Mesenteric fat pad (tissue), 1 donor: ENCODE measurements at places on chromosomes 4 and X. TPM values are rescaled to one million over a fixed set of nuclear protein-coding genes. Genes with fewer than 3 reads are reported as not detected.

Gene WWC2
- total RNA-seq: 37.6 TPM

Gene GPR82
- 0.42 TPM for total RNA-seq

Gene DTHD1
- 0.39 TPM for total RNA-seq

Gene CCDC158
- 0.45 TPM for total RNA-seq

Gene JCHAIN
- total RNA-seq: 9.4 TPM

DNA sequence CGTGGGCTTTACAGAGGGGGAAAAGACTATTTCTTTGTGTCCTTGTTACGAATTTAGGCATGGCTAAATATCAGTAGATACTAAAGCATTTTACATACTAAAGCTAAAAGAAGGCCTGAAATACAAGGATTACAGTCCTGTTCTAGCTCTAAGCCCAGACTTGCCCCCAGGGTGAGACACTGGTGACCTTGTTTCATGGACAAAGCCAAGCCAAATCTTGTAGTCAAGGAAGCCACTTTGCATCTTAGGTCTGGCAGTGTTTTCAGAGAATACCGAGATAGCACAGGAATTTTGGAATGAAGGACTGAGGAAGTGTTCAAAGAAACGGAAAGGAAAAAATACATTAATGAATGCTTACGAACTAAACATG lies 733 bp upstream of the G3BP2 start:
- no peak for DNase-seq

DNA sequence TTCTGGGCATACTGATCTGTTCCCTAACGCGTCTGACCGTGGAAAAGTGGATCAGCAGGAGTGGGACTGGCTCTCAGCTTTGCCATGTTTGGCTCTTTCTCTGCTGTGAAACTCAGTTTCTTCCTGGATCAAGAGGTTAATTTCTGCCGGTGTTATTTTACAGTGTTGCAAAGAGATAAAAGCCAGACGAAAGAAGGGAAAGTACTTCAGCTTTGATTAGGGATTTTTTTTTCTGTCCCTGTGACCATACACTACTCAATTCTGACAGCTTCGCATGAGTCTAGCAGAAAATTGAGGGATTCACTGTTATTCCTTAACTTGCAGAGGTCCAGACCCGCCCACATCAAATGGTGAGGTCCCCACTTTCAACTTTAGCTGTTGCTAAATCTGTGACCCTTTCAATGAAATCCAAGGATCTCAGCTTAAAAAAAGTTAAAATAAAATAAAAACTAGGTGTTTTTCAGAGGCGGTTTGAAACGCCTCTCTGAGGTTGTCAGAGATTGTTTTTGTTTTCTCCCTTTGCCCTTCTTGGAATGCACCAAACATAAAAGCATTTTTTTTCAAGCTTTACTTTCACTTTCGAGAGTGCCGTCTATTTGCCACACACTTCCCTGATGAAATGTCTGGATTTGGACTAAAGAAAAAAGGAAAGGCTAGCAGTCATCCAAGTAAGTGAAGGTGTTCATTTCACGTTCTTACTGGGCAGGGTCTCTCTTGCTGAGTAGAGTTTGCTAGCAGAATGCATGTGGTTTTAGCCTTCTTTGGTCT lies at the start of gene TLR3:
TLR3 (plus strand) TSS at position 576 of the 768 bp plus-strand sequence. CDS start 7,464 bp downstream, outside the sequence.
- DNase-seq: no peak

Gene ARX
- not detected for total RNA-seq

Gene HSFX3
- total RNA-seq: not detected

DNA sequence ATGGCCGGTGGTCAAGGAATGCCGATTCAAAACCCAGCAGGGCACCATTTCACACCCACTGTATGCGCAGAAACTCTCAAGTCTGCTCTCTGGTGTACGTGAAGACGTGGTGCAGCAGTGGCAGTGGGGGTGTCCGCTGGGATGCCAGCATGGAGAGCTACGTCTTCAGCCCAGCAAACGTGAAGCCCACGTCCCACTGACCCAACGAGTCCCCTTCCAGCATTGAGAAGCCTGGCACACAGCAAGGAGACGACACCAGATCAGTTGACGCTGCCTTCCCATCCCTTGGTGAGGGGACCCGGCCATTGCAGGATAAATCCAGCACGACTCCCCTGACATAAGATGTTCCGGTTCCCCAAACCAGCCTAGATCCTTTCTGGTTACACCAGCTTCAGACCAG lies 2.2 kb upstream of the PLXNB3 start:
- DNase-seq: no peak

- DNase-seq: no peak
Observed at GRCh38 chr4:47686294-47686872, 151.5 kb downstream of the CORIN start.

DNA sequence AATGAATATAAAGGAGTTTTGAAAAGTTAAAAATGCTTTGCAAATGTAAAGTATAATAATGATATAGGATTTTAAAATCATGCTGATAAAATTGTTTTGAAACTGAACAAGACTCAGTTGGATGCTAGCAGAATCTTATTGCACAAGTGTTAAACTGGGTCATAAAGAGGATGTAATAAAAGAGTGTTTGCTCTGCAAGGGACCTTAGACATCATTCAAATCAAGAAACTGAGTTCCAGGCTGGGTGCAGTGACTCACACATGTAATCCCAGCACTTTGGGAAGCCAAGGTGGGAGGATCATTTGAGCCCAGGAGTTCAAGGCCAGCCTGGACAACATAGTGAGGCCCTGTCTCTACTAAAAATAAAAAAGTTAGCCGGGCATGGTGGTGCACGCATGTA lies 27.5 kb upstream of the DUSP21 start:
- no peak for DNase-seq
